Progenitor cell of endocrine pancreas (in vitro differentiated cells): ENCODE measurements at places on chromosomes 3 and 15.

GRCh38 chr3:63911509-63911872, 692 bp downstream of the SCAANT1 start:
- H3K27ac ChIP-seq, result peak overlapping the region; percentile 91
- DNase-seq, result no peak
- H3K27me3 ChIP-seq, result no peaks in the 10 kb centered on the region
- H3K4me3 ChIP-seq, result peak overlapping the region; percentile 84
- H3K4me1 ChIP-seq, result peaks cover 17% of the 10 kb centered on the region

DNA sequence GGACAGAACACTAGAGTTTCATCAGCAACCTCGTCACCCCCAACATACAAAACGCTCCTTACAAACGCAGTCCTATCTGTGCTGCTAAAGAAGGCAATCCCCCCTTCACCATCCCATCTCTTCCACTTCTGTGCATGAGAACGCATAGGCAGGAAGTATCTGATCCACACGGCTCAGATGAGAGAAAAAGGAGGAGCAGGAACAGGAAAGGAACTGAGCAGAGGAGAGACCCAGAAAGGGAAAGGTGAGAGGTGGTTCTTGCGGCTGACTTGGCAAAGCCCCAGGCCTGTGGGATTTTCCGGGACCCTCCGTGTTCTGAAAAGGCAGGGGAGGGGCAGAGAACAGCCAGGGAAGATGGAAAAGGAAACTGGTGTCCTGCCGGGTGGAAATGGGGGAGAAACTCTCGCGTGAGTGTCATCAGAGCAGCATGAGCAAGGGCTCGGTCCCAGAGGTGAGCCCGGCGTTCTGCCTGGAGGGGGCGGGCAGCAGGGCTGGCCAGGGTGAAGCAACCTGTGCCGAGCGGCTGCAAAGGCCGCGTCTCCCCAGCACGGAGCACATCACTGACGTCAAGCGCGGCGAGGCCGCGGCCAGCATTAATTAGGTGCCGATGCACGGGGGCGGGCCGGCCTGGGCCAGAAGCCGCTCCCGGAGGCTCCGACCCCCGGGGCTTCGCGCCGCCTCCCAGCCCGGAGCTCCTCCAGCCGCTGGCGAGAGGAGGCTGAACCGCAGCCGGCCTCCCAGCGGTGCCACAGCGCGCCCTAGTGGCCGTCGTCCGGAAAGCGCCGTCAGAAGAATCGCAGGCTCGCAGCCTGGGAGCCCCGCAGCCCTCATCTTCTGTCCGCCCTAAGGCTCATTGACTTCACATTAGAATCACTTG, 35.8 kb downstream of the CPN2 start:
- H3K27ac ChIP-seq, result peak overlapping the region; percentile 73
- H3K27me3 ChIP-seq, result peaks cover 14% of the 10 kb centered on the region

DNA sequence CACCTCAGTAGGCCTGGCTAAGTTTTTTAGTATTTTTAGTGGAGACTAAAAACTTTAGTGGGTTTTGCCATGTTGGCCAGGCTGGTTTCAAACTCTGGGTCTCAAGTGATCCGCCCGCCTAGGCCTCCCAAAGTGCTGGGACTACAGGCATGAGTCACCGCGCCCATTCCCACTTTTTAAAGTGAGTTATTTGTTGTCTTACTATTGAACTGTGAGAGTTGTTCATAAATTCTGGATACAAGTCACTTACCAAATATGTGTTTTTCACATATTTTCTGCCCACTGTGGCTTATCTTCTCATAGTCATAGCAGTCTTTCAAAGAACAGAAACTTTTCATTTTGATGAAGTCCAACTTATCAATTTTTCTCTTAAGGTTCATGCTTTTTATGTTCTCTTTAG, 29.9 kb upstream of the SPSB4 start:
- no peak for DNase-seq
- no peak overlapping the region for H3K4me3 ChIP-seq
- no peaks in the 10 kb centered on the region for H3K27me3 ChIP-seq
- no peaks in the 10 kb centered on the region for H3K36me3 ChIP-seq
- H3K27ac ChIP-seq, result no peak overlapping the region

GRCh38 chr3:188706176-188706575, 465.6 kb upstream of the TPRG1 start:
- no peak overlapping the region for H3K27ac ChIP-seq
- no peak for DNase-seq
- no peak overlapping the region for H3K4me3 ChIP-seq
- peaks cover 8% of the 10 kb centered on the region for H3K4me1 ChIP-seq
- peaks cover 7% of the 10 kb centered on the region for H3K36me3 ChIP-seq
- no peaks in the 10 kb centered on the region for H3K27me3 ChIP-seq

DNA sequence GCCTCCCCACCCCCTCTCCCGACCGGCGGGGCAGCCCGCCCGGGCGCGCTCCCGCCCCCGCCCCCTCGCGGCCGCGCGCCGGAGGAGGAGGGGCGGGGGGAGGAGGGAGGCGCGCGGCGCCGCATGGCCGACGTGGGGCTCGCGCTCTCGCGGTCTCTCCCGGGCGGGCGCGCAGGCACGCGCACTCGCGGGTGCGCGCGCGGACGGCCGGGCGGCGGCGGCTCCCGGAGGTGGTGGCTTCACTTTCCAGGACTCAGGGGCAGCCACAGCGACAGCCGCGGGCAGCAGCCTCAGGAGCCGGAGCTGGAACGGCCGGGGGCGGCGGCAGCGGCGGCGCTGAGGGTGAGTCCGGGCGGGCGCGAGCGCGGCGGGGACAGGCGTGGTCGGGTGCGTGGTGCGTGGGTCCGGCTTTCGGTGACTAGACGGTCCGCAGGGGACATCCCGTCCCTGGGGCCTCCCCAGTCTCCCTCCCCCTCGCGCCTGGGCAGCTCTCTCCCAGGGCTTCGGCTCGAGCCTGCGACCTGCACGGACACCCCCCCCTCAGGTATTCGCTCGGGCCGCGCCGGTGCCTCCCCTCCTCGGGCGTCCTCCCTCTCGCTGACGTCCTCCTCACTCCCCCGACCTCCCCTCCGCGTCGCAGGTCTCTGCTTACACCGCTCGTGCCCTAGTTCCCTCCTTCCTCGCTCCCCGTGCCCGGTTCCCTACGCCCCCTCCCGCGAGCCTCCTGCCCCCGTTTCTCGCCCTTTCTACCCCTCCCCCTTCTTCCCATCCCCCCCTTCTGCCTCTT, at the start of gene UBE2E2:
UBE2E2 (plus strand) TSS at position 407 of the 787 bp plus-strand sequence.
- H3K27ac ChIP-seq, result peak within 1 kb of the TSS; percentile 81
- peaks cover 46% of the 10 kb centered on the region for H3K27me3 ChIP-seq
- peak within 1 kb of the TSS; percentile 96 for H3K4me3 ChIP-seq
- DNase-seq, result peak; percentile 54
- H3K36me3 ChIP-seq, result no peaks in the 10 kb centered on the region
- H3K4me1 ChIP-seq, result peaks cover 5% of the 10 kb centered on the region

DNA sequence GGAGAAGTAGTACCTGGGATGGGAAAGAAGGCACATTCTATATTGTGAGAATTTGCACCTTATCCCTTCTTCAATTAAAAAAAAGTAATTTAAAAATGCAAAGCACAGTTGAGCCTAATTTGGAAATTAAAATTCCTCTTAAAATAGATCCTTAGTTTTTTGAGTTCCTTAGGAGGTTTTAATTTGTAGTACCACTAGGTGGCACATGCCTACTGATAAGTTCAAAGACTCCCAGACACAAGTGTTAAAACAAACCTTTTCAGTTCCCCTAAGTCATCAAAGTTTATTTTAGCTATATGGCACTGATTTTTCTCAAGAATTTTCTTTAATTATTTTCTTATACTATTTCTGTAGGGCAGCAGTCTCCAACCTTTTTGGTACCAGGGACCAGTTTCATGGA, 127.6 kb upstream of the AZI2 start:
- peaks cover 2% of the 10 kb centered on the region for H3K36me3 ChIP-seq
- no peak for DNase-seq
- no peak overlapping the region for H3K4me3 ChIP-seq
- no peak overlapping the region for H3K27ac ChIP-seq
- no peaks in the 10 kb centered on the region for H3K27me3 ChIP-seq
- H3K4me1 ChIP-seq, result no peaks in the 10 kb centered on the region

DNA sequence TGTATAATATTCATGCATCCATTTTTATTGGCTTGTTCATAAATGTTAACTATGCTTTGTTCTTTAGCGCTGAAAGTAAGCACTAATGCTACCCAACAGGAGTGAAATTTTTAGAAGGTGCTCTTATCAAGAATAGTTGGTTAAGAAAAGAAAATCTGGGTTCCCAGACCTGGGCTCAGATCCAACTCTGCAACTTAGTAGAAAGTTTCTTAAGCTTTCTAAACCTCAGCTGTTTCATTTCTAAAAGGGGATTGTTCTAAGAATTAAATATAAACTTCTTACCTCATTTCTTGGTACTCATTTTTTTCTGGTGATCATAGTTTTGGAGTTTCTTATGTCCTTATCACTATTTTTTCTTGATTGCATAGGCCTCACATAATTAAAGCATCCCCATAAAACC, 12.1 kb downstream of the ARPP21 start:
- no peak overlapping the region for H3K27ac ChIP-seq
- H3K4me1 ChIP-seq, result peaks cover 10% of the 10 kb centered on the region
- H3K4me3 ChIP-seq, result no peak overlapping the region
- DNase-seq, result no peak

DNA sequence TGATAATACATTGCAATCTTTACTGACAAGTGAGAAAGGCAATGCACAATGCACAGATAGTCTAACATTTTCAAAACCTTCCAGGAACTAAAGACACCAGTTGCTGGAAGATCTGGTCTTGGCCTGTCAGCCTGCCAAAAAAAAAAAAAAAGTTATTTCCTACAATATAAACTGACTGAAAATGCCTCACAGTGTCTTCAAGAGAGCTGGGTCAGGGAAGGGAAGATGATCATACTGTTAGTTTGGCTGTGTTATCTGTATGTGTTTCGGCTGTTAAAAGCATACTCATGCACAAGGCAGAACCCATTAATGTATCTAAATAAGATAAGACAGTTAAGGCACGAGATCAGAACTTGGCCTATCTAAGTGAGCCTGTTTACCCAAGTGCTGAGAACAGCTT, 673.4 kb downstream of the MECOM start:
- H3K27me3 ChIP-seq, result peaks cover 3% of the 10 kb centered on the region
- no peak overlapping the region for H3K27ac ChIP-seq
- H3K4me1 ChIP-seq, result peaks cover 12% of the 10 kb centered on the region

GRCh38 chr3:194095902-194096301, 40.0 kb upstream of the HES1 start:
- H3K27ac ChIP-seq, result no peak overlapping the region
- no peak overlapping the region for H3K4me3 ChIP-seq
- no peaks in the 10 kb centered on the region for H3K27me3 ChIP-seq
- DNase-seq, result no peak

GRCh38 chr3:33430061-33430460, 10.1 kb downstream of the UBP1 start:
- H3K4me3 ChIP-seq, result no peak overlapping the region
- H3K36me3 ChIP-seq, result no peaks in the 10 kb centered on the region
- no peaks in the 10 kb centered on the region for H3K27me3 ChIP-seq
- DNase-seq, result no peak
- peaks cover 24% of the 10 kb centered on the region for H3K4me1 ChIP-seq

DNA sequence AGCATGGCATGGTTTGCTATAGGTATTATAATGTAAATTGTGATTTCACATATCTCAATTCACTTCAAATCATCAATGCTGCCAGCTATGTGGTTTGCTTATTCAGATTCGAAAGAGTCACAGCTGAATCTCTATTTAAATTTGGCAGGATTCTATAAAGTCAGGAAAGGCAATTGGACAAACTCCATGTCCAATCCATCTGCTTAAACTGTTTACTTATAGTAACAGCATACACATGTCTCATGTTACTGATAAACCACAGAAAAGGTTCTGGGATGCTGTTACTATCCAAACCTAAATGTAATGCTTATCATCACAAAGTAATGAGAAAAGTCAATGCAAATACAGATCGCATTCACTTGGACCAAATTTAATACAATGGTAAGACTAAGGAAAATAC, 229.7 kb downstream of the ISL2 start:
- no peak overlapping the region for H3K4me3 ChIP-seq
- no peak overlapping the region for H3K27ac ChIP-seq
- peaks cover 21% of the 10 kb centered on the region for H3K36me3 ChIP-seq
- peaks cover 2% of the 10 kb centered on the region for H3K4me1 ChIP-seq
- no peaks in the 10 kb centered on the region for H3K27me3 ChIP-seq

DNA sequence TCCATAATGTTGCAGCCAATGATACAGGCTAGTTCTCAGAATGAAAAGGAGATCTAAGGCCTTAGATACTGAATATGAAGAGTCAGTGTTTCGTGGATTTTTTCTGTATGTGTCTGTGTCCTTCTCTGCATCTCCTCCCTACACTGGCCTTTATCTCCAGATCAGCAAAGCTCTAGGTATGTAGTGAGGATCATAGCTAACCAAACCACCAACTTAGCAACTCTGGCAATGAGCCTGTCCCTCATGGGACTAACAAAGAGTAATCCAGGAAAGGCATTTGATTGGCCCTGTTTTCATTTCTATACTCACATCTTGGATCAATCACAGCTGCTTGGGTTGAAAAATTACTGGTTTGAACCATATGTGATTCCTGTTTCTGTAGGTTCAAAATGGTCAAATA, 18.6 kb upstream of the CNTN3 start:
- H3K27me3 ChIP-seq, result no peaks in the 10 kb centered on the region
- no peak for DNase-seq
- no peak overlapping the region for H3K27ac ChIP-seq
- no peaks in the 10 kb centered on the region for H3K36me3 ChIP-seq

DNA sequence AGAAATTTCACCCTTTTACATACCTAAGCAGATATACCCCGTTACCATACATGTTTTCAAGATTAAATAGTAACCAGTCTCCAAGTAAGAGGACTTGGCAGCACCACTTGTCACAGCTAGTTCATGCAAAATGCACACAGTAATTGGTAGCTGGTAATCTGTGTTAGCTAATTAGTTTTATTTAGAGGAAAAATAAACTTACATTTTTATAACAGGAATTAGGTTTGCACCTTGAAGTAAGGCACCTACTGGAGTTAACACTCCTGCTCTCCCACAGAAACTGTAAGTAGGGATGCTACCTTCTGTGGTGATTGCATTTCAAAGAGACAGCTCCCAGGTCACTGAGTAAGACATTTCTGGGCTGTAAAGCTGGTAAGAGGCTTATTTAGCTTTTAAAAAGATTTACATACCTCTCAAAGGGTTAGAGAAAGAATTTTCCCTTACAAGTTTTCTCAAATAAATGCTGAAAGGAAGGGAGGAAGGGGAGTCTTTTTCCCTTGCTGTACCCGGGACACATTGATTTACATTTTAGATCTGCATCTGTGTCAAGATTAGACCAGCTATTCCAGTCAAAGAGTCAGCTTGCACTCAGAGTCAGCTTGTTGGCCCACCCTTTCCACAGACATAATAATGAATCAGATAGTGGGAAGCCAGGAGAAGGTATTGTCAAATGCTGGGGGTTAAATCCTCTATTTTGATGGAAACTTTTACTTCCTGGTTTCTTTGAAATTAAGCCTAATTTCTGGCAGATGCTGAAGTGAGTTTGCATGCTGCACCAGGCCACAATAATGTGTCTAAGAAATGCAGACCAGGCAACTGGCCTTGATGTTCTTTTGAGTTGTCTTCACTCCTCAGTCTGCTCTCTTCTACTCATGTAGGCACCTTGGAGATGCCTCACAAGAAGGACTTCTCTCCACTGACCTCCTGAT, 77.6 kb upstream of the CHD2 start:
- H3K27me3 ChIP-seq, result no peaks in the 10 kb centered on the region
- no peak overlapping the region for H3K4me3 ChIP-seq
- no peaks in the 10 kb centered on the region for H3K36me3 ChIP-seq
- H3K27ac ChIP-seq, result peak overlapping the region; percentile 96
- peaks cover 40% of the 10 kb centered on the region for H3K4me1 ChIP-seq

DNA sequence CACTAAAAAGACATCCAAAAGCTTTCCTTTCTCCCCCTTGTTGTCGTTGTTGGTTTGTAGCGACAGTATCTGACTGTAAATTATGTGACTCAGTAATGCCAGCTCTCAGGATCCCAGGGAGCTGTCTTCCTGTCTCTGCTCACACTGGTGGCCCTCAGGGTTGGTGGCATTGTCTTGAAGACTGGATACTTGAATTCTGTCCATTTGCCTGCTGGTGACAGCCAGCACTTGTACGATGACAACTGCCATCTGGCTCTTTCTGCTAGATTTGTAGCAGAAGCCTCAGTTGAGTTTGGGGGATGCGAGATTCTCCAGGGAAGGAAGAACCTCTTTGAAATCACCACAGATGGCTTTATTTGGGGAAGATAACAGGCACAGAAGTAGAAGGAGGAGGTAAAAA, 120.8 kb downstream of the ARPP21 start:
- H3K27me3 ChIP-seq, result peaks cover 11% of the 10 kb centered on the region
